ENCODE measurements at places on chromosomes 7 and 10. TPM values are rescaled to one million over a fixed set of nuclear protein-coding genes. Genes with fewer than 3 reads are reported as not detected.

FOXI2 gene
- total RNA-seq, result not detected

IFRD1 gene
- 52.5 TPM for total RNA-seq

DNA sequence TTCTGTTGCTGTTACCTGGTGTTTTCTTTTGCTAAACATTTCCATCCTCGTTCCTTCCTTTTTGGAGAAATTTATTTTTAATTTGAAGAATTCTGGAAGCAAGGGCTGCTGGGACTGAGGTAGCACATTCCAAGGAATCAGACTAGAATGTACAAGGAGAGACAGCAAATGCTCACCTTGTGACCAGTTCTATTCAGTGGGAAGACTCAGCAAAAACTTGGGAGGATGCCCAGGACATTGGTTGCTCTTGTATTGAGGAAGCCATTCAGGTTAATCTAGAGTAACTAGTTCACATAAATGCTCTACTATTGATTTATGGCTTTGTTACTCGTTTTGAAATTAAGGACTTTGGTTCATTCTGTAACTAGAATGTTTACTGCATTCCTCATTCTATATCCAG is 11.3 kb downstream of the PLCE1 start:
- peaks cover 9% of the 10 kb centered on the region for H3K4me1 ChIP-seq
- DNase-seq, result no peak
- no peak overlapping the region for H3K4me3 ChIP-seq
- peaks cover 27% of the 10 kb centered on the region for H3K27me3 ChIP-seq

GRCh38 chr10:99619851-99620710 is at the start of gene SLC25A28:
TSS of gene SLC25A28 (minus strand) at chr10:99620439. CDS start at chr10:99620335, 104 bp downstream.
- H3K36me3 ChIP-seq, result no peaks in the 10 kb centered on the region
- H3K27me3 ChIP-seq, result no peaks in the 10 kb centered on the region
- peaks cover 30% of the 10 kb centered on the region for H3K4me1 ChIP-seq
- H3K27ac ChIP-seq, result peak within 1 kb of the TSS; percentile 98
- H3K4me3 ChIP-seq, result peak within 1 kb of the TSS; percentile 87

GRCh38 chr7:118590107-118590506 is 365.6 kb downstream of the ANKRD7 start:
- H3K27me3 ChIP-seq, result no peaks in the 10 kb centered on the region
- no peak overlapping the region for H3K4me3 ChIP-seq
- no peak for DNase-seq
- H3K4me1 ChIP-seq, result no peaks in the 10 kb centered on the region
- H3K36me3 ChIP-seq, result peaks cover 5% of the 10 kb centered on the region

GRCh38 chr10:76695069-76695468 is 942.5 kb downstream of the KCNMA1 start:
- H3K27me3 ChIP-seq, result peaks cover 6% of the 10 kb centered on the region
- H3K27ac ChIP-seq, result no peak overlapping the region
- no peaks in the 10 kb centered on the region for H3K4me1 ChIP-seq
- H3K36me3 ChIP-seq, result no peaks in the 10 kb centered on the region

GRCh38 chr7:28539289-28539981 is 127.1 kb downstream of the CREB5 start:
- H3K27me3 ChIP-seq, result peaks cover 23% of the 10 kb centered on the region
- DNase-seq, result no peak
- H3K4me3 ChIP-seq, result no peak overlapping the region
- no peaks in the 10 kb centered on the region for H3K36me3 ChIP-seq
- H3K27ac ChIP-seq, result no peak overlapping the region
- H3K4me1 ChIP-seq, result peaks cover 28% of the 10 kb centered on the region

DNA sequence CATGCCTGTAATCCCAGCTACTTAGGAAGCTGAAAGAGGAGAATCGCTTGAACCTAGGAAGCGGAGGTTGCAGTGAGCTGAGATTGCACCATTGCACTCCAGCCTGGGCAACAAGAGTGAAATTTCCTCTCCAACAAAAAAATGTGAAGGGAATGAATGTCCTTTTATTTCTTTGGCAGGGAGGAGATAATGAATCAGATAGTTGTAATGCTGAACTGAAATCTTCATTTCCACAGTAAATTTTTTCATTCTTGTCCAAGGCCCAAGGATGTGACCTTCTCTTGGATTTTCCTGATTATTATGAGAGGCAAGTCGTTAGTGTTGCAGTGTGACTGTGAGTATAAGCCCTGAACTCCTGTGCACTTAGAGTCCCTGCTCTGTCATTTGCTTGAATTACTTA is 13.6 kb downstream of the STAMBPL1 start:
- no peak overlapping the region for H3K4me3 ChIP-seq
- no peak for DNase-seq
- H3K27ac ChIP-seq, result no peak overlapping the region
- no peaks in the 10 kb centered on the region for H3K36me3 ChIP-seq

GRCh38 chr10:31087011-31087410 is 55.3 kb upstream of the ZNF438 start:
- H3K27me3 ChIP-seq, result no peaks in the 10 kb centered on the region
- no peaks in the 10 kb centered on the region for H3K4me1 ChIP-seq
- no peak overlapping the region for H3K4me3 ChIP-seq
- no peak overlapping the region for H3K27ac ChIP-seq

- peak overlapping the region; percentile 82 for H3K4me3 ChIP-seq
- peaks cover 5% of the 10 kb centered on the region for H3K36me3 ChIP-seq
- peaks cover 20% of the 10 kb centered on the region for H3K4me1 ChIP-seq
- DNase-seq, result peak; percentile 95
These were observed 15.5 kb downstream of the HSPB1 start for GRCh38 chr7:76317782-76318487.

Measured in mesothelial cell of epicardium (in vitro differentiated cells).